Lung (tissue), 17 donors: ENCODE measurements at places on chromosomes 5 and 9.

- no peak overlapping the region for H3K4me3 ChIP-seq
- H3K27me3 ChIP-seq, result no peaks in the 10 kb centered on the region
- no peak for DNase-seq
- H3K36me3 ChIP-seq, result no peaks in the 10 kb centered on the region
Observed at GRCh38 chr9:89788434-89788833, 183.6 kb downstream of the GADD45G start.

- no peak overlapping the region for H3K27ac ChIP-seq
- no peaks in the 10 kb centered on the region for H3K36me3 ChIP-seq
- H3K4me3 ChIP-seq, result no peak overlapping the region
- no peak for DNase-seq
- H3K27me3 ChIP-seq, result no peaks in the 10 kb centered on the region
- H3K4me1 ChIP-seq, result peaks cover 3% of the 10 kb centered on the region
Observed at GRCh38 chr9:115005322-115005721, 74.9 kb upstream of the TNFSF8 start.

DNA sequence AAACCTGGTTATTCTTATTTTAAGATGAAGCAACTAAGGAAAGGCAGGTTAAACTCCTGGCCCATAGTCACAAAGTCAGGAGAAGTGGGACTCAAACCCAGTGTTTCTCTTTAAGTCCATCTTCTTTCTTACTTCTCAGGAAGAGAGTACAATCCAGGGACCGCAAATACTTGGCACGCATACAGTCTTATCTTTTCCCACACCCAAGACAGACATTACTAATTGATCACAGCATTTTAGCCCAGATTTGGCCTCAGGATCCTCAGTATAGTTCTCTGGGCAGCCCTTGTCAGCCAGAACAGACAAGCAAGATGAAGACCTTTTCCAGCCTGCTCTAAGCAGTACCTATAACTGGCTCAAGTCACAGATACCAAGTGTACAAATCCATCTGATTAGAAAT is 125.5 kb upstream of the RAI14 start:
- H3K4me3 ChIP-seq, result no peak overlapping the region
- H3K36me3 ChIP-seq, result no peaks in the 10 kb centered on the region
- no peak for DNase-seq
- no peaks in the 10 kb centered on the region for H3K27me3 ChIP-seq

GRCh38 chr5:148523139-148523538 is 131.2 kb downstream of the HTR4 start:
- no peak overlapping the region for H3K27ac ChIP-seq
- H3K27me3 ChIP-seq, result no peaks in the 10 kb centered on the region
- DNase-seq, result no peak
- H3K36me3 ChIP-seq, result no peaks in the 10 kb centered on the region
- H3K4me1 ChIP-seq, result no peaks in the 10 kb centered on the region

DNA sequence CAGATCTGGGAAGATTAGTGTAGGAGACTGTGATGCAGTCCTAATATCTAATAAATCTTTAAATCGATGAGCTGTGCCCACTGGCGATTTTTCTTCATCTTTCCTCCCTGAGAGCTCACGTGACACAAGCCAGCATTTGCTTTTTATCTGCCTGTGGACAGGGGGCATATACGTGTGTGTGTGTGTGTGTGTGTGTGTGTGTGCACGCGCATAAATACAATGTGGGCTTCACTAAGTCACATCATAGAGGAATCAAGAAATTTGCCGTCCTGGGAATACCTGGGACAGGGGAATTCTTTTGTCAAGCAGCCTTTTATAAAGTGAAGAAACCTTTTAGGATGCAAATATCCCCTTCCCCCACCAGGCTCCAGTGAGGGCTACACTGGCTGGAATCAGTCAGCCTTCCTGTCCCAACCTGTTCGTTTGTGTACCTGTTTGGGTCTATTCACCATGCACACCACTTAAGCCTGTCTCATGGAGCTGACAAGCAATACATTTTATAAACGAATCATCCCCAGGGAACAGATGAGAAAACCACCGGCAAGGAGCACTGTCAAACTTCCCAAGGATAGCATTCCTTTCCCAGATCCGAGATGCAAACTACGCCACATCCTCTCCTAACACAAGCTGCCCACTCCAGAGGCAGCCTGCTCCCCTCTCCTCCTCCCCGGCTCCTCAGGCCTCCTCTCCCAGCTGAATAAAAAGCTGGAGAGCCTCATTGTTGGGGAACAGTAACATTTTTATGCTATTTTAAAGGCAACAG is 2.7 kb downstream of the EPB41L4B start:
- H3K27me3 ChIP-seq, result no peaks in the 10 kb centered on the region
- H3K4me1 ChIP-seq, result no peaks in the 10 kb centered on the region
- no peak for DNase-seq

- DNase-seq, result no peak
- H3K27ac ChIP-seq, result no peak overlapping the region
- H3K4me1 ChIP-seq, result no peaks in the 10 kb centered on the region
- no peaks in the 10 kb centered on the region for H3K27me3 ChIP-seq
Observed at GRCh38 chr9:136470792-136471469, 11.9 kb downstream of the SEC16A start.

DNA sequence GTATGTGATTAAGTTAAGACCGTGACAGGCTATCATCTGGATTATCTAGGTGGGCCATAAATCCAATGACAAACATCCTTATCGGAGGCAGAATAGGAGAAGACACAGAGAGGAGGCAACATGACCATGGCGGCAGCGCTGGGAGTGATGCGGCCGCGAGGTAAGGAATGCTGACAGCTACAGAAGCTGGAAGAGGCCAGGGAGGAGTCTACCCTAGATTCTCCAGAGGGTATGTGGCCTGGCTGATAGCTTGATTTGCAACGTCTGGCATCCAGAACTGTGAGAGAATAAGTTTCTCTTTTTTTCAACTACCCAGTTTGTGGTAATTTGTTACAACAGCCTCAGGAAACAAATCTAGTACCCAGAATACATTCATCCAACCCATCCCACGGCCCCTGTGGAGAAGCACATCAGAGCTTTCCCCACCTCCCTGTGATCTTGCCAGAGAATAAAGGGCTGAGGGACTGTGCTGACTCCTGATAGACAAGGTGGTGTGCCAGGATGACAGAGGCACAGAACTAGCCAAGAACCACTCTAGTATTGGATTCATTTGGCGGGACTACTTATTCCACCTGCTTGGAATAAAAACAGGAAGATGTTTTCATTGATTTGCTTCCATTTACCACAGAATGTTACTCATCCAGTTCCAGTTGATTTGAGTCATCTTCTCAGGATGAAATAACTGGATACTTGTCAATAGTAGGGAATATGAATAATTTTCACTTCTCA is 187.4 kb downstream of the MAN2A1 start:
- no peaks in the 10 kb centered on the region for H3K36me3 ChIP-seq
- no peaks in the 10 kb centered on the region for H3K27me3 ChIP-seq
- H3K4me3 ChIP-seq, result no peak overlapping the region
- DNase-seq, result no peak

- H3K4me1 ChIP-seq, result peaks cover 4% of the 10 kb centered on the region
- peak overlapping the region; percentile 74 for H3K27ac ChIP-seq
- no peak for DNase-seq
Observed at GRCh38 chr5:172775326-172776234, 4.6 kb upstream of the DUSP1 start.

DNA sequence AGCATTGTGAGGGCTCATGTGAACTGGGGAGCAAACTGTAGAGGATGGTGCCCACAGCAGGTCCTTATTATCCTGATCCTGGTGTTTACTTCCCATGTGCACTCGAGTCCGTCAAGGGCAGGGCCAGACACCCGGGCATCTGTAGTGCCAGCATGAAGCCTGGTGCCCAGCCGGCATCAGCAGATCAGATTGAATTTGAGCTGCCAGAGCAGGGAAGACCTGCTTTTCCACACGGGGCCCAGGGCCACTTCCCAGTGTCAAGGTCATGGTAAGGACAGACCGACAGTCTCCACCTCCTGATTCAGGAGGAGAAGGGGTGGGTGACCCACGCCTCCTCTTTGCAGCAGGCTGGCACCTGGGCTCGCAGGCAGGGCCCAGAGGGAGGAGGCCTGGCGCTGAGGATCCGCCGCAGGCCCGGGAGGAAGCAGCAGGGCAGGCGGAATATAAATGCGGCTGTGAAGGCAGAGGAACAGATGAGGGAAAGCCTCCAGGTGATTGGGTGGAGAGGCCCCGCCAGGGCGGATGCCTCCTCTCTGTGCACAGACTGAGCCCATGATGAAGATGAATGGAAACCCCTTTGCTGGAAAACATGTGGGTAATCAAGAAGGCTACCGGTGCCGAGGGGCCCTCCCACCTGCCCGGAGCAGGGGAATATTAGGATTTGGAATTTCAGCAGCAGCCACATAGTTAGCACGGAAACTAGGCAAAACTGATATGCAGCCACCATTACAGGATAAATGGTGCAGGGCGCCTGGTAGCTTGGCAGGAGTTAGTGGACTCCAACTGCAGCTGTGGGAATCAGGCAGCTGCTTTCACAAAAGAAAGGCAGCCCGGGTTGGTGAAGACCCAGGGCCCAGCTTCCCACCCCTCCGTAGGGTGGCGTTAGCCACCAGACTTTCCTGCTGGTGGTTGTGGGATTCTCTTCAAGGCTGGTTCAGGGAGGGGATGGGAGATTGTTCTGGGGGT is 114.9 kb downstream of the GAPVD1 start:
- no peaks in the 10 kb centered on the region for H3K36me3 ChIP-seq
- H3K27me3 ChIP-seq, result no peaks in the 10 kb centered on the region
- no peak overlapping the region for H3K4me3 ChIP-seq
- no peaks in the 10 kb centered on the region for H3K4me1 ChIP-seq

GRCh38 chr5:169299663-169300467 is 1.1 kb downstream of the SLIT3 start:
- peak; percentile 83 for DNase-seq
- peaks cover 6% of the 10 kb centered on the region for H3K27me3 ChIP-seq
- H3K4me1 ChIP-seq, result peaks cover 12% of the 10 kb centered on the region
- peak overlapping the region; percentile 44 for H3K4me3 ChIP-seq

GRCh38 chr5:33321026-33321425 is 119.7 kb upstream of the TARS1 start:
- no peak overlapping the region for H3K27ac ChIP-seq
- no peaks in the 10 kb centered on the region for H3K36me3 ChIP-seq

- no peak overlapping the region for H3K27ac ChIP-seq
- H3K4me1 ChIP-seq, result no peaks in the 10 kb centered on the region
- no peaks in the 10 kb centered on the region for H3K36me3 ChIP-seq
- H3K4me3 ChIP-seq, result no peak overlapping the region
- no peak for DNase-seq
- no peaks in the 10 kb centered on the region for H3K27me3 ChIP-seq
Observed at GRCh38 chr5:168609806-168610482, 30.8 kb upstream of the PANK3 start.

DNA sequence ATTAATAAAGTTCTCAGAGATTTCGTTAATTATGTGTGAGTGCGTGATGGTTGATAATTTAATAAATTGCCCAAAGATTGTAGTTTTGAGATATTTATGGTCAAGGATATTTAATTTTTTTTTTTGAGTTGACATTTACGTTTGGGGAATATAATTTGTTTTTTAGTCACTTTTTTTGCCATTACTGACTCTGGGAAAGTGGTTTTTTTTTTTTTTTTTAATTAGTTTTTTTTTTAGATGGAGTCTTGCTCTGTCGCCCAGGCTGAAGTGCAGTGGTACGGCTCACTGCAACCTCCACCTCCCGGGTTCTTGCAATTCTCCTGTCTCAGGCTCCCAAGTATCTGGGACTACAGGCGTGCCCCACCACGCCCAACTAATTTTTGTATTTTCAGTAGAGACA is 1.7 kb downstream of the BDP1 start:
- no peak overlapping the region for H3K27ac ChIP-seq
- DNase-seq, result no peak
- peaks cover 5% of the 10 kb centered on the region for H3K4me1 ChIP-seq

GRCh38 chr5:143699121-143699520 is 112.8 kb upstream of the HMHB1 start:
- no peak overlapping the region for H3K4me3 ChIP-seq
- H3K27me3 ChIP-seq, result no peaks in the 10 kb centered on the region
- DNase-seq, result no peak
- peaks cover 3% of the 10 kb centered on the region for H3K4me1 ChIP-seq

- no peak overlapping the region for H3K4me3 ChIP-seq
- H3K27ac ChIP-seq, result no peak overlapping the region
- no peaks in the 10 kb centered on the region for H3K4me1 ChIP-seq
Observed at GRCh38 chr5:87184605-87185004, 83.1 kb upstream of the RASA1 start.

- no peak for DNase-seq
- no peaks in the 10 kb centered on the region for H3K4me1 ChIP-seq
- H3K27ac ChIP-seq, result peak overlapping the region; percentile 40
- H3K36me3 ChIP-seq, result no peaks in the 10 kb centered on the region
Observed at GRCh38 chr9:89498852-89499480, 1.1 kb upstream of the SEMA4D start.

- no peaks in the 10 kb centered on the region for H3K36me3 ChIP-seq
- H3K27me3 ChIP-seq, result no peaks in the 10 kb centered on the region
- no peaks in the 10 kb centered on the region for H3K4me1 ChIP-seq
- H3K27ac ChIP-seq, result no peak overlapping the region
Observed at GRCh38 chr9:69955536-69956355, 87.9 kb upstream of the MAMDC2 start.

GRCh38 chr9:83081010-83081409 is 18.1 kb upstream of the RASEF start:
- H3K4me3 ChIP-seq, result no peak overlapping the region
- H3K4me1 ChIP-seq, result no peaks in the 10 kb centered on the region
- no peaks in the 10 kb centered on the region for H3K27me3 ChIP-seq
- H3K27ac ChIP-seq, result no peak overlapping the region
- H3K36me3 ChIP-seq, result no peaks in the 10 kb centered on the region
- DNase-seq, result no peak

GRCh38 chr5:22102823-22103359 is 750.3 kb downstream of the CDH12 start:
- H3K36me3 ChIP-seq, result no peaks in the 10 kb centered on the region
- no peak for DNase-seq
- H3K27me3 ChIP-seq, result no peaks in the 10 kb centered on the region
- no peak overlapping the region for H3K4me3 ChIP-seq
- H3K4me1 ChIP-seq, result no peaks in the 10 kb centered on the region
- H3K27ac ChIP-seq, result no peak overlapping the region

DNA sequence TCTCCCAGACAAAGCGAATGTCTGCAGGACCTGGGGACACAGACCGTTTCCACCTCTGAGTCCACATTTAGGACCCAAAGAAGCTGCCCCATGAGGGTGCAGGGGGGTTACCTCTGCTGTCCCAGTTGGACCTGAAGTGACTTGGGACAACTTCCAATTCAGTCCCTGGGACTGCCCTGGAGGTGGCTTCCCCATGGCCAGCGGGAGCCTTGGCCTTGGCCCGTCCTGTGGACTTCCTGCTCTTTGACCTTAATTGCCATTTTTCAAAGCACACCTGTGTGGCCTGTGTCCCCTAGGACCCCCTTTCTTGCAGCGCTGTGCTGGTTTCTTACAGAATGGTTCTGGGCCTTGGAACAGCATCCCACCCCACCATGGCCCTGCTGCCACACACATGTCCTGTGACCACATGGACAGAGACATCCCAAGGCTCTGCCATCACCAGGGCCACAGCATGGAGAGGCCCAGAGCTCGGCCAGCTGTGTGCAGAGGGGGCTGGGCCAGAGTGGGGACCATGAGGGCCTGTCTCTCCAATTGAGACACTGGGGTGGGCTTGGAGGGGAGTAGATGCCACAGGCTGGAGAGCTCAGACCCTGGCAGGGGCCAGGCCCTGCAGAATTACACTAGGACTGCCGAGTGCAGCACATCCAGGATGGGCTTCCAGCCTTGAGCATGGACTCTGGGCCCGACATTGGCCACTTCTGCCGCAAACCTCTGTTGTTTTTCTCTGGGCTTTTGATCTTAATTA is 45.8 kb downstream of the SECISBP2 start:
- no peak overlapping the region for H3K27ac ChIP-seq
- no peaks in the 10 kb centered on the region for H3K27me3 ChIP-seq
- H3K36me3 ChIP-seq, result peaks cover 35% of the 10 kb centered on the region
- H3K4me3 ChIP-seq, result no peak overlapping the region
- no peaks in the 10 kb centered on the region for H3K4me1 ChIP-seq

- H3K4me3 ChIP-seq, result no peak overlapping the region
- H3K27ac ChIP-seq, result no peak overlapping the region
- no peaks in the 10 kb centered on the region for H3K36me3 ChIP-seq
- H3K27me3 ChIP-seq, result no peaks in the 10 kb centered on the region
Observed at GRCh38 chr5:149439899-149440542, 60.9 kb upstream of the IL17B start.
